ENCODE measurements at places on chromosomes 6 and 20.
A peak's percentile ranks its signal among the peaks of the same experiment; 100 is the strongest.

DNA sequence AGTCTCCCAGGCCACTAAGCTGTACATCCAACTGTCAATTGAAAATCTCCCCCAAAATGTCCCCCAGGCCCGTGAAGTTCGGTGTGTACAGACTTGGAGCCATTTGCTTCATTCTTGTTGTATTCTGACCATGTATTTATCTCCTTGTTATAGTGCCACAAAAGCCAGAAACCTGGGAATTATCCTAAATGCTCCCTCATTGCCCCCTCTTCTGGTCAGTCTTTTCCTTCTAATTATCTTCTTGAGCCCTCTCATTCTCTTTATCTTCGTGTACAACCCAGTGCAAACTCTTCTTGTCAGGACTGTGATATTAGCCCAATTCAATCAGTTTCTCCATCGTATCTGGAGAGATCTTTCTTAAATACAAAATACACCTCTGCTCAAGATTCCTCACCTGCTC lies 64.7 kb downstream of the RFX6 start:
- DNase-seq = no peak

DNA sequence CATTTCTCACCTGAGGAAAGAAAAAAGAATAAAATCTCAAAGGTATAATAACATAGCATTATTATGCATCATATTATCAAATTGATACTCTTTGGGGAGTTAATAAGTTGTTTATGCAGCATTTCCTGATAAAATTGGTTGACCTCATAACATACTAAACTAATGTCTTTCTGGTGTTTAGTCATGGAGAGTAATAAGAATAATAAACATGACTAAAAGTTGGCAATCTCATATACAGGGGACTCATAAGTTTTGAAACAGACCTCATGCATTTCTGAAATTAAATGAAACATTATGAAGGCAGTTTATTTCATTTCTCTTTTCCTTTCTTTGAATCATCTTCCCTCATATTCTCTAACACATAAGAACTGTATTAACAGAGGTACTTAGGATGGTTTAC lies 60.5 kb upstream of the PRDM1 start:
- no peak for DNase-seq

DNA sequence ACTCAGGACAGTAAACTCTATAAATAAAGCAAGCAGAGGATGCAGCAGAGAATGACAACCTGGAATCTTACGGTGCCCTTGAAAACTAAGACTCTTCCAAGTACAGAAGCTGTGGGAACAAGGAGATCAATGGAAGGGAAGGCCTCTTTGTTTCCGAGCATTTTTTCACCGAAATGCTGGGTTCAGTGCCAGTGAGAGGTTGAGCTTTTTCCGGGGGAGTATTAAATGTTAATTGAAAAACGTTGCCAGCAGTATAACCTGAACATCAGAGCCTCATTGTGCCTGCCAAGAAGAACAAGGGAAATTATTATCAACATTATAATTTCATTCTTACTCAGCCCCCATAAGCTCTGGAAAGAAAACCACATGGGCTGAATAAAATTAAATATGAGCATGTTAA lies 17.5 kb downstream of the OPRM1 start:
- DNase-seq = no peak

GRCh38 chr6:128152551-128152950 lies 251.7 kb upstream of the THEMIS start:
- DNase-seq = no peak

GRCh38 chr6:31345026-31345730 lies 11.8 kb downstream of the HLA-B start:
- no peak for DNase-seq

DNA sequence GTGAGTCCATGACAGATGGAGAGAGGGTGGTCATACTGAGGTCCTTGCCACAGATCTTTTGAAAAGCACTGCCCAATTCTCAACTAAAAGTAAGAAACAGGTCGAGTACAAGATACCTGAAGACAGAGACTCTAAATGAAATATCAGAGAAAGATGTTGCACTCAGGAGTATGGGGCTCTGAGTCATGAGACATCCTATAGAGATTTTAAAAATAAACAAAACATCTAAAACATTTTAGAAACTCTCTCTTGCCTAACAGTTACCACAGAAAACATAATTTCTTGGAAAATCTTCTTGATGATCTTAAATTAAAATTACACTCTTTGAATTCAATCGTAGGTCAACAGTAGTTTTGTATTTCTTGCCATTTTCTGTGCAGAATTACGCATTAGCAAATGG lies 348.9 kb upstream of the MARCKS start:
- DNase-seq = no peak

- no peak for DNase-seq
These were observed 84.3 kb upstream of the TMEM181 start for GRCh38 chr6:158475344-158476302.

GRCh38 chr6:149429427-149430360 lies 29.6 kb downstream of the SUMO4 start:
- DNase-seq = no peak

DNA sequence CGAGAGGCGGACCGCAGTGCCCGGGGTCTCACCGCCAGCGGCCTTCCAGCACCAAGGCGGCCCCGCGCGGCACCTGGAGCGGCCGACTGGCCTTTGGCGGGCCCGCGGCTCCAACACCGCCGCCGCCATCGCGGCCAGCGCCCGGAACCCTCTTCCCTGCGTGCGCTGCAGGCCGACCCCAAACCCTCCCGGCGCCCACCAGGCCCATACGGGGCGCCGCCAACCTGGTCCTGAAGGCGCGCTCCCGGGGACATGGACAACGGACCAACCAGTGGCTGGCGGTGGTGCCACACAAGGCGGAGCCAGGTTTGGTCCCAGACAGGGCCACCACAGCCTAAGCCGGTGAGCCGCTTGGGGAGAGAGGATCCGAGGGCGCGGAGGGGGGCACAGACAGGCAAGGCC lies 1514.8 kb upstream of the DEFB115 start:
- no peak for DNase-seq

DNA sequence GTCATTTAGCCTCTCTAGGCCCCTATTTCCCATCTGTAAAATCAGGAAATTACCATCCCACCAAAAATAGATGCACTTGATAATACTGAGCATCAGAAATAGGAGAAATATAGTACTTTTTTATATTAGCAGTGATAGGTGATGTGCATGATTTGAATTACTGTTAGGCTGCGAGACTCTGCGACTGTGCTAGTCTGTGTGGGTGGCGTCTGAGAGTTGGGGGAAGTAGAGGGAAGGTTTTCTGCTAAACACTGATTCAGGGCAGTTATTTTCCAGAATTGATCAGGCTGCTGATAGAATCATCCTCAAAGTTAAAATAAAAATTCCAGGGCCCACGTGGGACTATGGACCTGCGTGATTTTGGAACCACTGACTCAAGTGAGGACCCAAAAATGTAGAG lies 60.4 kb upstream of the ARMH2 start:
- DNase-seq = no peak

DNA sequence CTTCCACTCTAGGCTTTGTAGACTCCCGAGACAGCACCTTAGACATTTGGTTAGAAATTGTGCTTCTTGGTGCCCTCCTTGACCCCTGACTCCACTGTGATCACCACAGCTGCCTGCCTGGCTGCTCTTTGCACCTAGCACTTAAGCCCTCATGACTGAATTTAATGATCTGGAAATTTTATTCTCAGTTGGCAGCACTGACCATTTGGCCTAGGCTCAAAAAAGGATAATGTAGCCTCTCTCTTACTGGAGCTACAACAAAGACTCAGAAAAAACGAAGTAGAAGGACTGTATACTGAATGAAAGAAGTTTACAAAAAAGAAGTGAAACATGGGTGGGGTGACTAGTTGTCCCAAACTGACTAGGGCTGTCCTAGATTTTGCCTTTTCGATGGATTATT lies 11.3 kb upstream of the ABRACL start:
- DNase-seq = no peak

DNA sequence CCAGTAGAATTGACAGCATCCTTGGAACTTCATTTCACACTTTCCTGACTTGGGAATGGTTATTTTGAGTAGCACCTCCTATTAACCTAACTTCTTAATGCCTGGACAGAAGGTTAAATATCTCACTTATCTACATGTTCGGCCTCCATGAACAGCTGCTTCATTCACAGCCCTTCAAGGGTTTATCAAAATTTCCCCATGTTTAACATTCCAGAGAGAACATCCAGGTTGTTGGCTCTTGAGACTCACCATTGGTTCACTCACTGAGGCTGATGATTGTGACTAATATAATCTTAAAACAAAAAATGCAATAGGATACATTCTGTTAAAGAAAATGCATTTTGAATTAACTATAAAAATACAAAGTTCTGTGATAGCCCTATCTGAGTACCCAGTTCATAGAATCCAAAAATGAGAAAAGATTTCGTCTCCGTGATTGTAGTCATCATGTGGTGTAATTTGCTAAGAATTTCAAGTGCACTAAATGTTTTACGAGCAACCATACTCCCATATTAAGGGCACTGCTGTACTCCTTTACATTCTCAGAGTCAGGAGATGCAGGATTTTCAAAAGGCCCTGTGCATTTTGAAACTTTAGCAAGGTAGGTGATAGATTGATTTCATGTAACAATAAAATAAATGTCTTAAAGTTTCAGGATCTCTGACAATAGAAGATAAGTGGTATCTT lies 260.6 kb upstream of the TAB2 start:
- no peak for DNase-seq

GRCh38 chr6:90399970-90400369 lies 103.3 kb upstream of the BACH2 start:
- no peak for DNase-seq

- no peak for DNase-seq
These were observed 40.1 kb downstream of the RNF144B start for GRCh38 chr6:18427296-18427695.

DNA sequence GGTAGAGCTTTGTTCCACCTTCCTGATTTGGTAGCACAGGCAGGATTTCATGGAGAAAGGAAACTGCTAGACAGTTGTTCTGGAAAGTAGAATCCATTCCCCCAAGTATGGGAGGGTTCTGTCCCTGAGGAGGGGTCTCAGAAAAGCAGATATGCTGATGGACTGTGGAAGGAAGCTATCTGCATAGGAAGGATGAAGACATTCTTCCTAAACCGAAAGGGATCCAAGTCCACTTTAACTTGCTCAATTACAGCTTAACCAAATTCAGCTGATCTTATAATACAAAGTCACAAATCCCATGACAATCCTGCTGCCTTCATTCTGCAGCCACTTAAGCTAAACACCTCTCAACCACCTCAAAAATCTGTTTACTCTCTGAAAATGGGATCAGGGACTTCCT lies 2.6 kb downstream of the MAN1A1 start:
- DNase-seq = no peak

- no peak for DNase-seq
These were observed 38.0 kb upstream of the PRSS35 start for GRCh38 chr6:83474309-83474708.

- no peak for DNase-seq
These were observed 304.7 kb downstream of the QKI start for GRCh38 chr6:163719028-163719742.

GRCh38 chr20:49216991-49217578 lies 2.1 kb upstream of the DDX27 start:
- peak; percentile 79 for DNase-seq

DNA sequence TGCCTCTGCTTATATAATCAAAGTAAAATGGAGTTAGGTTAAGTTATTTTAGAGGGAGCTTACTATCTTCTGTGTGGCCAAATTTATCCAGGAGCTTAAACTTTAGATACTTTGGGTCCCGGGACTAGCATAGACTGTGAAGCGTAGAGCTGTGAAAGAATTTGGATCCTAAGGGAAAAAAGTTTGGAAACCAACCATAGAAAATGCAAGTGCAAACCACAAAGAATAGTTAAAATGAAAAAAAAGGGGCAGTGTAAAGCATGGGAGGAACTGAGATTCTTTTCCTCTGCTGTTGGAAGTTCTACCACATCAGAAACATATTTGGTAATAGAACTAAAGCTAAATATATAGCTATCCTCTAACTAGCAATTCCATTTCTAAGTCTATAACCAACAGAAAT lies 232.2 kb upstream of the FLRT3 start:
- DNase-seq = no peak

DNA sequence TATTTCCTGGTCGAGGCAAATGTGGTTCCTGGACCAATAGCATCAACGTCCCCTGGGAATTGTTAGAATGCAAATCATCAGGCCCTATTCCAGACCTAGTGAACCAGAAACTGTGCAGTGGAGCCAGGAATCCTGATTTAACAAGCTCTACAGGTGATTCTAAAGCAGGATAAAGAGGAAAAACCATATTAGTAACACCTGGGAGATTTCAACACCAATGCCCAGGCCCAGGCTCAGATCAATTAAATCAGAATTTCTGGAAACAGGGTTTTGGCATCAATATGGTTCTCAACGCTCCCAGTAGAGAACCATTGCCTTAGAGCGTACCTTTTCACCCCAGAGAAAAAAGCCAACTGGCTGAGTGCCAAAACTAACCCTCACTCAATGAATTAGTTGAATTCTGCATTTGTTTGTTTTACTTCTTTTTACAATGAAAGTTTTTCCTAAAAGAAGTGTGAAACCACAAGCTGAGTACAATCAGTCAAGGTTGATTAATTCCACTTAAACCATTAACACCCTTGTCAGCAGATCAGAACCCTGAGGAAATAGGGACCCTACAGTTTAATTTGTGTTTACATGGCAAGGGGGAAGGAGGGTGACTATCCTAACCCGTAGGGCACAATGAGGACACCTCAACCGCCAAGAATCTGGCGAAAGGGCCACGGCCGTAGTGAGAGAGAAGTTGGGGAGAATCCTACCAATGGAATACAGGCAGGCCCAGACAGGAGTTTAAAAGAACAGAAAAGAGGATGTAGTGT lies 34.9 kb upstream of the LOC128125822 start:
- DNase-seq = no peak

Measured in stimulated activated CD8-positive, alpha-beta memory T cell treated with anti-CD3 and anti-CD28 coated beads, Interleukin-7, amount 100 ng/mL, for 1 hour (primary cell).